ENCODE measurements at places on chromosomes 7 and 10.
A peak's percentile ranks its signal among the peaks of the same experiment; 100 is the strongest.

- DNase-seq = no peak
Observed at GRCh38 chr7:34117573-34117972, 212.2 kb downstream of the BMPER start.

DNA sequence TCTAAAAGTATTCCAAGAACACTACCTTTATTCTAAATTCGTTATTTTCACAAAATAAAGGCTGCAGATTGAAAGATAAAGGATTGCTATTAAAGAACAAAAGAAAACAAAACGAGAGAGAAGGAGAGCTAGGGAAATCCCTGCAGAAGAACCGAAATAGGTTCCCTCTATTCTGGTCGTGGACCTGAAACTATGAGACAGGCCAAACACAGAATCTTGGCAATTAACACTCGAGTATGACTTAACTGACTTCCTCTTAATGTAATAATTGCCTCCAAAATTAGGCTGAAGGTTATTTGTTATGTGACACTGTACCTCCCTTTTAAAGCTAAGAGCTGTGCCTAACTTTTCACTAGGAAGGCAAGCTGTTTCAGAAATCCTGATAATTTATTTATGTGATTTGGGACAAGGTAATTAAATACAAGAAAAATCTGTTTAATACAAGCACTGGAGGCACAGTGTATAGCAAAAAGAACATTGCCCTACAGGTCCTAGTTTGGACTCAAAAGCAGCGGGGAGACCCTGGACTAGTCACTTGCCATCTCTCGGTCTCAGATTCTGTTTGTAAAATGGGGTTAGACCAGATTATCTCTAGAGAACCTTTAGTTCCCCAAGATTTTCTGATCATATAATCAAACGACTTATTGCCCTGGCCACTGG, 11.6 kb downstream of the NAMPT start:
- DNase-seq = no peak

GRCh38 chr7:120327054-120327453, 54.1 kb downstream of the KCND2 start:
- no peak for DNase-seq

- DNase-seq = no peak
Observed at GRCh38 chr10:4692206-4692605, 133.8 kb upstream of the AKR1E2 start.

DNA sequence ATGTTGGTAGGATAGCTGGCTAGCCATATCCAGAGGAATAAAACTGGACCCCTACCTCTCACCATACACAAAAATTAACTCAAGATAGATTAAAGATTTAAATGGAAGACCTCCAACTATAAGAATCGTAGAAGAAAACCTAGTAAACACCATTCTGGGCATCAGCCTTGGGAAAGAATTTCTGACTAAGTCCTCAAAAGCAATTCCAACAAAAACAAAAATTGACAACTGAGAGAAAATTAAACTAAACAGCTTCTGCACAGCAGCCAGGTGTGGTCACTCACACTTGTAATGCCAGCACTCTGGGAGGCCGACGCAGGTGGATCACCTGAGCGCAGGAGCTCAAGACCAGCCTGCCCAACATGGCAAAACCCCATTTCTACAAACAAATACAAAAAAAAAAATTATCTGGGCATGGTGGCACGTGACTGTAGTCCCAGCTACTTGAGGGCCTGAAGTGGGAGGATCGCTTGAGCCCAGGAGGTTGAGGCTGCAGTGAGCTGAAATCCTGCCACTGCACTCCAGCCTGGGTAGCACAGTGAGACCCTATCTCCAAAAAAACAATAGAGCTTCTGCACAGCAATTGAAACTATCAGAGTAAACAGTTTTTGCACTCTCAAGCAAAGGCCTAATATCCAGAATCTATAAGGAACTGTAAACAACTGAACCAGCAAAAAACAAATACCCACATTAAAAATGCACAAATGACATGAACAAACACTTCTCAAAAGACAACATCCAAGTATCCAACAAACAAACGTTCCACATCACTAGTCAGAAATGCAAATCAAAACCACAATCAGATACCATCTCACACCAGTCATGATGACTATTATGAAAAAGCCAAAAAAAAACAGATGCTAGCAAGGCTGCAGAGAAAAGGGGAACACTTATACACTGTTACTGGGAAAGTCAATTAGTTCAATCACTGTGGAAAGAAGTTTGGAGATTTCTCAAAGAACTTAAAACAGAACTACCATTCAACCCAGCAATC, 4.8 kb downstream of the CRPPA start:
- DNase-seq = no peak

GRCh38 chr10:124842721-124843120, 41.1 kb downstream of the ABRAXAS2 start:
- DNase-seq = no peak

- DNase-seq = no peak
Observed at GRCh38 chr7:22364900-22365299, 7.9 kb upstream of the RAPGEF5 start.

DNA sequence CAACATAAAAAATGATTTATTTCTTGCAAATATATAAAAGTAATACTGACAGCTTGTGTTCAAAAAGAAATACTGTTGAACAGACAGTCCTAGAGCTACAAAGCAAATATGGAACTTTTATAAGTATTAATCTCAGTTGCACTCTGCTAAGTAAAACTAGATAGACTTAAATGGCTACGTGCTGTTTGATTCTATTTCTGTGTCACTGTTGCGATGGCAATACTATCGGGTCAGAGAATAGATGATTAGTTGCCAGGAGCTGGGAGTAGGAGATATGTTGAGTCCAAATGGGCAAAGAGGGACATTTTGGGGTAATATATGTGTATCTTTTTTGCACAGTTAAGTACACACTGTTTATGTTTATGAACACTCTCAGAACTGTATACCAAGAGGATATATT, 41.1 kb upstream of the VWDE start:
- DNase-seq = no peak

GRCh38 chr7:110922906-110923305, 168.0 kb upstream of the LRRN3 start:
- no peak for DNase-seq

DNA sequence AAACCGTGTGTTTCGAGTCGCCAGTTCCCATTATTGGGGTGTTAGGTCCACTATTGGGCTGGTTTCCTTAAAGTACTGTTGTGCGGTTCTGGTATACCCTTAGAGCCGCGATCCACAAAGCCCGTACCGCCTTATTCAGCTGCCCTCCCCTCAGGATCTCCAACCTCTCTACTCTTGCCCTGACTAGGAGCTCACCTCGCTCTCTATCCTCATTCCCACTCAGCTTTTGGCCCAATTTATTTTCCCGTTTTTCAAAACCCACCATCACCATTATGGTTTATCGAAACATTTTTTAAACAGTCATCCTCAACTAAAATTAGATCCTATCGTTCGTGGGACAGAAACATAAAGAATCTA, 461 bp upstream of the ETV1 start:
- DNase-seq = no peak

GRCh38 chr10:14698111-14698828, 76.4 kb downstream of the FAM107B start:
- no peak for DNase-seq

GRCh38 chr10:60944058-60944909, at the start of gene RHOBTB1:
TSS of gene RHOBTB1 (minus strand) at chr10:60944185. CDS start at chr10:60911542, 32,643 bp downstream.
- peak; percentile 94 for DNase-seq

- DNase-seq = no peak
Observed at GRCh38 chr7:21336743-21337142, 91.1 kb upstream of the SP4 start.

DNA sequence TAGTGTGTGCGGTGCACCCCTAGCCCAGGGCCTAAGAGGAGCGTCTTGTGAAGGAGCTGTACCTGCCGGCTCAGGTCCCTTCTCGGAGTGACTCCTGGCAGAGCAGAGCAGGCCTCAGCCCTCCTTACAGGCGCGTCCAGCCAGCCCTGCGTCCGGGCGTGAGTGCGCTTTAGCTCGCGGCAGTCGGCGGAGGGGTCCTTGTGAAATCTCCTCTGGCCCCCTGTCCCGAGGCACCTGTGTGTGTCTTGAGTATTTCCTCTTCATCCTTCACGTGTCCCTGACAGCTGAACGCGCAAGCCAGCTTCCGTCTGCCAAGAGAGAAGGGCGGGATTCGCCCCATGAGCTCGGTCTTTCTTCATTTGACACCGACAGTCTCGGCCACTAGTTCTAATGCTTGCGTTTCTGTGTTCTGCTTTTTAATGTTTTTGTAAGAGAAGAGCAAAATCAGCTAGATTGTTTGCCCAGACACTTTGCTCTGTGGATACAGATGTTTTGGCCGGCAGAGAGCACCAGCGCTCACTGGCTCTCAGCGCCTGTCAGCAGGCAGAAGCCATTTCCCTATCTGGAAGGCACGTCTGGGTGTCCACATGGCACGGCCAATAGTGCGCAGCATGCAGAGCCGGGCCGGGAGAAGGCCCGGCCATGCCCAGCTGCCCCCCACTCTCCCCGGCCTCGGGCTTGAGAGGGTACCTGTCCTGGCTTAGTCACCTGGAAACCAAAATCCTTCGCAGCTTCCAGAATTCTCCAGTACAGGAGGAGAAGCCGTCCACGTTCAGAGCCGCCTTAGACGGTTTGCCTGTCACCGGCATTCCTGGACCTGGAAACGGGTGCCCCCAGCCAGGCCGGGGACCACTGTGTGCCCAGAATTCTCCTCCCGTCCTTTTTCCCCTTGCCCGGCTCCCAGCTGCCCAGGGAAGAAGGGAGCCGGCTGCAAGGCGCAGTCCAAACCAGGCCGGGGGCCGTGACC, 7.0 kb downstream of the GET4 start:
- DNase-seq = peak; percentile 72

DNA sequence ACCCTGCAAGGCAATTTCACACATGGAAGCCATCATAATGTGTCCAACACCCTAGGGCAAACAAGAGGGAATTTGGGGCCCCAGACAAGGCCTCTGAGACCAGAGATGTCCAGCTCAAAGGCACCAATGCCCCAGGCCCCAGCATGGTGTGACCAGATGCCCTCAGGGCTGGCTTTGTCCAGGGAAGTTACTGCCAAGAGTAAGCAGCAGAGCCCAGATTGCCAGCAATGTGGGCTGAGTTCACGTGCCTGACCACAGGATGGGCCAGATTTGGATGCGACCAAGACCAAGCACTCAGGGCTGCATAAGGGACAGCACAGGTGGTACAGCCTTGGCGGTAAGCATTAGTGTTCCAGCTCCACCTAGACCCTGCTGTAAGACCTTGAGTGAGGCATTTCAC, 12.7 kb downstream of the MYOF start:
- no peak for DNase-seq

GRCh38 chr10:28841625-28842024, 164.3 kb downstream of the BAMBI start:
- no peak for DNase-seq

DNA sequence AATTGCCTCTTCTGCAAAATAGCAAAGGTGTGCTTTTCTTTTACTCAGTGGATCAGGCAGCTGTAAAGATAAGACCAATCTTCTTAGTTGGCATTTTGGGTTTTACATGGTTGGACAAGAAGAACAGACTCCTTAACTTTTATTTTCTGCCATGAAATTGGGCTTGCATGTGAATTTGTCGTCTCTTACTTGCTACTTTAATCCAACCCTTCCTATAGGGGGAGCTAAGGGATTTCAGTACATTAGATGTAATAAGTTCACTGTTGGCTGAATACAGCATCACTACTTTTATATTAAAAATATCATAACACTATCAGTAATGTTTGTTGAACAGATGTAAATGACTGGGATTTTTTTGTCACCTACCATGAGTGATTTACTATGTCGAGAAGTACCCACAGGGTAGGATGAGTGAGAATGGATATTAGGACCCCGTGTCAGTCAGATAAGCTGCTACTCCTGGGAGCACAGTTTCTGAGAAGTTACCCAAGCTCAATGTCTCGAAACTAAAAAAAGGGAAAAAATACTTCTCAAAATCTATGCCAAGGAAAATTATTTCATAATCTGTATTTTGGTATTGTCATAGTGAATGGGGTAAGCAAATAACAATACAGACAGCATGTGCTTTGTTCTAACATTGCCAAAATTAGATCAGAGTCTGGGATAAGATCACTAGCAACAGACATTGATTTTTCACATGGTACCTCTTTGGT, 127.4 kb upstream of the AGR3 start:
- DNase-seq = no peak

DNA sequence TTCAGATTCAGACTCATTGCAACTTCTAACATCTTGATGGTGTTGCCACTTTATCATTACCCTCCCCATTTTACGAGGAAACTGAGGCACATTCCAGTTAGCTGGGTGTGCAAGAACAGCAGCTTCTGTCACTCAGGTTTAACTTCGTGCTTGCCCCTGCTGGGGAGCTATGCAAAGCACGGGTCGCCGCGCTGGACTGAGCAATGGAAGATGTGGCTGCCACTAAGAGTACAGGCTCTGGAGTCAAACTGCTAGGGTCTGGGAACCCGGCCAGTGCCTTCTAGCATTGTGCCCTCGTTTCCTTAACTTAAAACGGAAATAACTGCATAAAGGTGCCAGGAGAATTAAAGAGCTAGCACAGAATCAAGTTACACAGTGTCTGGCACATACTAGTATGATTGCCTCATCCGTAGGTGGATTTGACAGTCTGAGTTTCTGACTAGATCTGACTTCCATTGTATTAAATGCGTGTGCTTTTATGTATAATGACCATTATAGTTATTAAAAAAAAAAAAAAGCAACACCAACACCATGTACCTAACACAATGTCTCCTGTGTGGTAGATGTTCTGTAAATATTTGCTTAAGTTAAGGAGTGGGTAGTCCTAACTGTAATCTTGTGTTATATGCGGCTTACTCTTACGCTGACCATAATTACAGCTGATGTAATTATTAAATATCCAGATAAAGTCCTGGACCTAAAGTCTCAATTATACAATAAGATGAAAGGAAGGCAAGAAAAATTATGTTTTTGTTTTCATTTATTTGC, 842 bp downstream of the ZNF22 start:
- peak; percentile 90 for DNase-seq

DNA sequence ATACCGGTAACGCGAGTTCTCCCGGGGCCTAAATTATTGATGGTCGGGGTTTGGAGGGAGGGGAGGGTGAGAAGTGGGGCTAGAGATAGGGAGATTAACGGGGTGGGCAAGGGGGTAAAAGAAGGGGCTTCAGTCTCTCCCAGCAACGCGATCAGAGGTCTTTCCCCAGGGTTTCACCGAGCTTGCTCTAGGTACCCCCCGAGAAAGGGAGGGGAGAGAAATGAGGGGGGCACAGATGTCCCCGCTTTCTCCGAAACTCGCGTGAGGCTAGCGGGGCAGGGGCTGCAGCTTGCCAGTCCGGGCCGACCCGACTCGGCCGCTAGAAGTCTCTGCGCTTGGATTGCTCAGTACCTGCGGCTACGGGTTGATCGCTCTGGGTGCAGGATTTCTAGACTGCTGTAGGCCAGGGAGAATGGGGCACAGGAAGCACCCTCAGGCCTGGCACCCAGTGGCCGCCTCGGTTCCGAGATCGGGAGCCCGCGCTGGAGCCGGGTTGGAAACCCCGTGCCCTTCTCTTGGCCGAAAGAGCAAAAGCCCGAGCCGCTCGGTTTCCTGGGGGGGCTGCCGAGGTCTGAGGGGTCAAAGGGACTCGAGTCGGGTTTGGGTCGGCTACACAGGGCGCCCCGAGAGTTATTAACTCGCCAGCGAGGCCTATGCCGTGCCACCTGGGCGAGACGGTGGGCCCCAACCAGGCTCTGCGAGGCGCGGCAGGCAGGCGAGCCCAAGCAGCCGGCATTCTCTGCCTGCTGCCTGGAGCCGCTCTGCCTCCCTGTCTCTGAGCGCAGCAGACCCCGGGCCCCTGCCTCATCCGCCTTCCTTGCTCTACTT, 3.1 kb downstream of the PAX2 start:
- peak; percentile 62 for DNase-seq

- peak; percentile 69 for DNase-seq
Observed at GRCh38 chr10:100873827-100874326, 38.9 kb upstream of the SLF2 start.

- DNase-seq = no peak
Observed at GRCh38 chr7:27235387-27236311, 7.0 kb upstream of the EVX1 start.
